ENCODE measurements at places on chromosomes 7 and 10.

GRCh38 chr7:83921941-83922607 is 272.5 kb downstream of the SEMA3A start:
- DNase-seq = no peak

DNA sequence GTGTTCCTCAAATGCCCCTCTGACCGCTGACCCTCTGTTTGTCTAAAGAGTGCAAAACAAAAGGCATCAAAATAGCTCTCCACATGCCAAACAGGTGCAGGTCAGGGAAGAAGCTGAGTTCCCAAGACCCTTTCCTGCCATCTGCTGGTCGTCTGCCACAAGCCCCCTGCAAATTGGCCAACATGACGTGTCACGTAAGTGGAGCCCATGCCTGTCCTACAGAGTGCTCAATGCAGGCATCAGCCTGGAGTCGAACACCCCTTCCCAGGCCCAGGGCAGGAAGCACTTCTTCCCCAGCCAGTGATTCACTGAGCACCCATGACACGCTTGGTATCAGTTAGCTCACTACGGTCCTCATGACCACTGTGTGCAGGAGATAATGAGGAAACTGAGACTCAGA is 14.1 kb downstream of the TMEM72 start:
- no peak for DNase-seq

DNA sequence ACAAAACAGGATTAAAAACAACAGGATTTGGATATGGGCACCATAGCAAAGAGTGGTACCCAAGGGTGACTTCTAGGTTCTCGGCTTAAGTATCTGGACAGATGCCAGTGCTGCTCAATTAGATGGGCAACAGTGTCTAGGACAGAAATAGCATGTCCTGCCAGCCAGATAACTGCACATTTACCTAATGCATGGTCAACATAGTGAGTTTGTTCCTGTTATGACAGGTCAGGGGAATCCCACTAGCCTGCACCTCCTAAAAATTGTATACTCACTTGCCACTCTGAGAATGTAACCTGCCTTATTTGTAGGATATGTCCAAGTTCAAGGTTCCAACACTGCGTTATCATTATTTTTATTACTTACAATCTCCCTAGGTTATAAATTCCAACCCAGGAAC is 471.7 kb downstream of the GRM8 start:
- no peak for DNase-seq

DNA sequence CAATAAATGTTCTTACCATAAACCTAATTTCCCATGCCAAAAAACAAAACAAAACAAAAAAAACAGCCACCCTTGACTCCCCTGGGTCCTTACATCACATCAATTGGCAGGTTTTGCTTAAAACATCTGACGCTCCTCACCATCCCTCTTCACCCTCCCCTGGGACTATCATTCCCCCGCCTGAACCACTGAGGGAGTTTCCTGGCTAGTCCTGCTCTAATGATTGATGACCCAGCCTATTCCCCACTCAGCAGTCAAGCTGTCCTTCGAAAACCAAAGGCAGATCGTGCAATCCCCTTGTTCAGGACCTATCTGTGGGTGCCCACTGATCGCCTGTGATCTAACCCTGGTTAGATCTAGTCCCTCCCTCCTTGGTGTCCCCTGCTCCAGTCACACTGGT is 11.2 kb upstream of the FRMPD2 start:
- DNase-seq = no peak

GRCh38 chr7:142800088-142800487 is 29.3 kb downstream of the PRSS2 start:
- DNase-seq = peak; percentile 57

- no peak for DNase-seq
These were observed 247.7 kb downstream of the MAD1L1 start for GRCh38 chr7:1985042-1985441.

All from CD4-positive, alpha-beta T cell treated with Interleukin-15 for 4 hours (primary cell).